ENCODE measurements at places on chromosomes 3 and 15.
A peak's percentile ranks its signal among the peaks of the same experiment; 100 is the strongest.

DNA sequence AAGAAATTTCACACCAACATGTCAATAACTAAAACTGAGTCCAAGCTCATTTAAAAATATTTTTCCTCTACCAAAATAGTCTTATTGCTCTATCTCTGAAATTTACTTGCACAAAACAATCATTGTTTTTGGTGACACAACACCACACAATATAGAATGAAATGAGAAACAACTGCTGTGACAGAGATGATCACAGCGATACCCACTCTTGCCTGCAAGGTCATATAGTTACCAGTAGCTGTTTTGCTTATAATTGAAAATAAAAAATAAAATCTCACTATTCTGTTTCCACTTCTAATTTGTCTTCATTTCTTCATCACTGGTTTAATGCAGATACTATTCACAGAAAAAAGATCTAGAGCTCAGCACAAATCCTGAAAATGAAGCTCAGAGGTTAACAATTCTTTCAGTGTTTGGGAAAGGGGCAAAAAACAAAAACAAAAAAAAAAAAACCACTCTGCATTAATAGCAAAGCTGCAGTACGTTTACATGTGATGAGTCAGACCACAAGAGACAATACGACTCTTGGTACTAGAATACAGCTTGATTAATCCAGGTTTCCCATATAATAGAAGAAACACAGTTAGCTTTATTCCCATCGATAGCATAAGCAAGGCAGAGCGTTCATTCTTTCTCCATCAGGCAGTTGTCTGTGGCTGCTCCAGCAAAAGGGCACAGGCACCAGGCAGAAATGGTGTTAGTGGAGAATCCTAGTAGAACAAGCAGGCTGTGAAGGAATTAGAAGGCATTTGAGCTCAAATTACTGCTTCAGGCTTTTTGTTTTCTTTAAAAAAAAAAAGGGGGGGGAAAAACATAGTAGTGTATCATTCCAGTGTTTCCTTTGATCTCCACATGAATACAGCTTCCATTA lies 773 bp downstream of the ANKRD28 start:
- peak; percentile 82 for DNase-seq

- DNase-seq, result no peak
Measured at GRCh38 chr3:127444761-127445160, 145.8 kb downstream of the TPRA1 start.

DNA sequence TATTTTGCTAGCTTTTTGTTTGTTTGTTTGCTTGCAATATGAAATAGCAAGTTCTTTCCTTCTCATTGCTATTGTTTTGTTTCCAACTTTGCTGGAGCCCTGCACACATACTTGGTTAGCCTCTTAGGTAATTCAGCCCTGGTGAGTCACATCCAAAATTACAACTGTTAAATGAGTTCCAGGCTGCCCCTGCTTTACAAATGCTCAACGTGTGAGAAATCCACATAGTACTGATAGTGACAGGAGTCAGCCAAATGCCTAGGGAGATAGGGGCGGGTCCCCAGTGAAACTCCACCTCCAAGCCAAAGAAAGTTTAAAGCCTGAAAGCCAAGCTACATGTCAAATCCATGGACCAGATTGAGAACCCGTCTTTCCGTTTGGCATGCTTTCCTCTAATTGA lies 81.3 kb upstream of the RNF7 start:
- DNase-seq, result peak; percentile 92

GRCh38 chr3:84136425-84136824 lies 822.4 kb upstream of the CADM2 start:
- no peak for DNase-seq

GRCh38 chr3:111735243-111735758 lies 123.8 kb upstream of the PHLDB2 start:
- DNase-seq, result peak; percentile 99

DNA sequence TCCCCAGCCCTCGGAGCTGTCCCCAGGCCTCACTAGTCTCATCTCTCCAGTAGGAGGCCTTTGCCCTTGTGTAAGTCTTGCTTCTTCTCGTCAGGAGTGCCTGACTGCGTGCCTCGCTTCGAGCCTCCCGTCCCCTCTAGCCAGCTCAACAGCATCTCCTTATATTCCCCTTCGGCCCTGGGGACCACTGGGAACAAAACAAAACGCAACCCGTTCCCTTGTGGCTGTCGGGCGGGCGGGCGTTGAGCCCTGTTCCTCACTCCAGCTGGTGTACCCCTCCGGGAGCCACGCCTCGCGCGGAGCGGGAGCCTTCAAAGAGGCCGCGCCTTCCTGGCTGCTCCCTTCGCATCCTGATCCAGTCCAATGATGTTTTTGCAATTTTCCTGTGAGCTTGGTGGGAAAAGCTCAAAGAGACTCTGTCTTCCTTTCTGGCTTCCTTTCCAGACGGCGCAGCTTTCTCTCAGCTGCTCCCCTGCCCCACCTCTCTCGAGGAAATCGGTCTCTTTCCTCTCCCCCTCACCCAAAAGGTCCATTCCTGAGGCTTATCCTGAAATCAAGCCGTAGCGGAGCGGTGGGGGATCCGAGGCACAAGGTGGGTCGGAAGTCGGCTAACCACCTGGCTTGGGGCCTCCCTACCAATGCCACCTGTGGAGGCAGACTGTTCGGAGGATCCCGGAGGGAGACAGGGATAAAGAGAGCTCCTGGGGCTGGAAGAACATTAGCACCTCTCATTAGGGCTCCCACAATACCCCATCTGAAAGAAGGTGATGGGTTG lies 33.4 kb upstream of the SRP14 start:
- DNase-seq, result no peak

DNA sequence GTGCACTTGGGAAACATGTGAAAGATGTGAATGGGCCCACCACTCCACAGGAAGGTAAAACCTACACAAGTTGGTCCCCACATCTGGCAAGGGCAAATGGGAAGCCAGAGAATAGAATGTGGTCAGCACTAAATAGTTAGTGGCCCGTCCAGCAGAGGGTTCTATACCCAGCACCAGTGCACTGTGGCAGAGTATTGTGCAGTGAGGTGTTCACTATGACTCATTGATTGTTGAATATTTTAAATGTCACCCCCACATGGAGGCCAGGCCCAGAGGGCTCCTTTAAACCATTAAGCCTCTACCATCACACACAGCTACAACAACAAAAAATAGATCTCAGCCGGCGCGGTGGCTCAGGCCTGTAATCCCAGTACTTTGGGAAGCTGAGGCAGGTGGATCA lies 11.7 kb downstream of the FRMD5 start:
- no peak for DNase-seq

GRCh38 chr3:24237971-24238706 lies 256.5 kb downstream of the THRB start:
- peak; percentile 96 for DNase-seq

- DNase-seq, result no peak
Measured at GRCh38 chr15:70283511-70283910, 185.8 kb upstream of the TLE3 start.

DNA sequence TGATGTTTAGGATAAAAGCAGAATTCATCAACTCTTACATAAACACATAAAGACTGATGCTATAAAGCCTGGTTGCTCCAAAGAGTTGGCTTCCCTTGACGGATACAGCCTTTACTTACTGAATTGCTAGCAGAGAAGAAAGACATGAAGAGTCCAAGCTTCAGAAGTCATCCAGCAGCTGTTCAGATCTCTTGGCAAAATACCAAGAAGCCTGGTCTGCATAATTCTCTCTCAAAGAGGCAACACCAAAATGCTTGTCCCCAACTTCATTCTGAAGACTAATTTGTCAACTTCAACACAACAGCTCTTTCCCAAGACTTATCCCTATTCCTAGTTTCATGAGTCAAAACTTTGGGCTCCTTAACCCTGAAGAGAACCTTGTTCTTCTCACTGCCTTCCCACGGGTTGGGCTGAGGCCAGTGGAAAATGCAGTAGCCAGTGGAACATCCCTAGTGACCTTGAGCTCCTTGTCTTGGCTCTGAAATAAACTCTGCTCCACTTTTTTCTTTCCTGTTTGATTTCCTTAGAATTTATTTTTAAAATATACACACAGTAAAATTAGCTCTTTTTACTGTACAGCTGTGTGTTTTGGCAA lies 119.2 kb upstream of the THBS1 start:
- DNase-seq, result no peak

- peak; percentile 6 for DNase-seq
Measured at GRCh38 chr3:151091685-151092345, 6.4 kb downstream of the MED12L start.

- no peak for DNase-seq
Measured at GRCh38 chr3:124730941-124731297, 667 bp downstream of the UMPS start.

- DNase-seq, result no peak
Measured at GRCh38 chr3:42814246-42814645, 5.0 kb downstream of the ACKR2 start.

DNA sequence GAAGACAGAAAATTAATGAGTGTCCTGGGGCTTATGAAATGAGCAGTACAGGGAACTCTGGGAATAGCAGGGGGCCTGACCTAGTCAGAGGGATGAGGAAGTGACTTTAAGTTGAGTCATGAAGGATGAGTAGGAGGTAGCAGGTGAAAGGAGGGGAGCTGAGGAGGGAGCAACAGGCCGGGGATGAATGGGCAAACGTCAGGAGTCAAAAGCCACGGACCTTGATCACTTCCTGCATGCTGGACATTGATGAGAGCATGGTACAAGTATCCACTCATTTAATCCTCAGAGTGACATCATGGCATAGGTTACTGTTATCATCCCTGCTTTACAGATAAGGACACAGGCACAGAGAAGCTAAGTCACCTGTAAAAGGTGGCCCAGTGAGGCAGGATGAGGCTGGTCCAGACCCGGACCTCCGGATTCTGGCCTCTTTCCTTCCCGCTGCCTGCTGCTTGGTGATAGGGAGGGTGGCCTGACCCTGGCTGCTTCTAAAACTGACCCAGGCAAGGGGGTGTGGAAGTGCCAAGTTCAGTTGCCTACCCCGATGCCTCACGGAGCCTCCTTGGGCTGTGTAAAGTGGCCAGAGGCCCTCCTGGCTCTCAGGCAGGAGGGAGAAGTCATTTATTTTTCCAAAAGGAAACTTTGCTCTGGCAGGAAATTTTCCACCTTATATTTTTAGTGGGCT lies 7.6 kb downstream of the CORO2B start:
- DNase-seq, result peak; percentile 84

DNA sequence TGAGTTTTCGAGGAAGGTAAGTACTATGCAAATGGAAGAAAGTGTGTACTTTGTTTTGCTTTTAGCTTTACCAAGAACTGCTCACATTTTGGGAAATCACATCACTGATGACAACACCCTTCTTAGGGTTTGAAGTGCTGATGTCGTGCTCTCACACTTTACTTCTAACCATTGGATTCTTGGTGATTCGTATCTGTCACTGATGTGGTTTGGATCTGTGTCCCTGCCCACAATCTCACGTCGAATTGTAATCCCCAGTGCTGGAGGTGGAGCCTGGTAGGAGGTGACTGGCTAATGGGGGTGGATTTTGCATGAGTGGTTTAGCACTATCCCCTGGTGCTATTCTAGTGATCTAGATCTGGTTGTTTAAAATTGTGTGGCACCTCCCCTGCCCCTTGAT lies 75.4 kb upstream of the RGMA start:
- DNase-seq, result peak; percentile 37

- DNase-seq, result peak; percentile 70
Measured at GRCh38 chr3:184345317-184346144, 8.1 kb downstream of the FAM131A start.

- DNase-seq, result no peak
Measured at GRCh38 chr3:21526461-21526860, 224.5 kb downstream of the ZNF385D start.

- DNase-seq, result peak; percentile 96
Measured at GRCh38 chr15:25905140-25905539, 42.0 kb upstream of the ATP10A start.

GRCh38 chr15:27744641-27745040 lies 354.5 kb downstream of the OCA2 start:
- DNase-seq, result peak; percentile 72

GRCh38 chr3:16183601-16184270 lies 9.3 kb downstream of the GALNT15 start:
- DNase-seq, result peak; percentile 93

- peak; percentile 86 for DNase-seq
Measured at GRCh38 chr3:45479621-45480035, 91.3 kb downstream of the LARS2 start.

DNA sequence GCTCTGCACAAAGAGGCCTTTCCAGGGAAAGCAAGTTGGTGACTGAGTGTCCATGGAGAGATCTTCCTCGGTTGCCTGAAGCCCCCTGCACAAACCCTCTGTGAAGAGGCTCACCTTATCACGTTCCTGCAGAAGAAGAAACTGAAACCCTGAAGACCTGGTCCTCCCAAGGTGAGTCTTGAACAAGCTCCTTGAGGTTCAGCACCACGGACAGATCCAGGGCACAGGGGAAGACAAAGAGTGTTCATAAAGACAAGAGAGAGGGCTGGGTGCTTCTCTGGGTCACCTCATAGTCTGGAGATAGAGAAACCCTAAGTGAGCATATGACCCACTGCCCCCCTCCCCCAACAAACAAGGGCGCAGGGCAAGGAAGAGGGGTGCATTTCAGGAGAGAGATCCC lies 21.7 kb upstream of the TBC1D21 start:
- DNase-seq, result peak; percentile 66

DNA sequence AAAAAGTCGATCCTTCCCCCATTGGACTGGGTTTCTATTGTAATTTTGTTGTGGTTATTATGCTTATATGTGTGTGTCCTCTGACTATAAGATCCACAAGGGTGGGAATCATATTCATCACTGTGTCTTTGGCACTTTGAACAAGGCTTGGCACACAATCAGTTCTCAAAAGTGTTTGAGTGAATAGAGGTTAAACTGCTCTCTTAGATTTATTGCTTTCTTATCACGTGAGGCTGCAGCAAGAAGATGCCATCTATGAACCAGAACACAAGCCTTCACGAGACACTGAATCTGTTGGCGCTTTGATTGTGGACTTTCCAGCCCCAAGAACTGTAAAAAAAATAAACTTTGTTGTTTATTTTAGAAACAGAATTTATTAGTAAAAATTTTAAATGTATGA lies 295.0 kb upstream of the MDFIC2 start:
- no peak for DNase-seq

GRCh38 chr3:81544385-81544784 lies 217.1 kb downstream of the GBE1 start:
- no peak for DNase-seq

DNA sequence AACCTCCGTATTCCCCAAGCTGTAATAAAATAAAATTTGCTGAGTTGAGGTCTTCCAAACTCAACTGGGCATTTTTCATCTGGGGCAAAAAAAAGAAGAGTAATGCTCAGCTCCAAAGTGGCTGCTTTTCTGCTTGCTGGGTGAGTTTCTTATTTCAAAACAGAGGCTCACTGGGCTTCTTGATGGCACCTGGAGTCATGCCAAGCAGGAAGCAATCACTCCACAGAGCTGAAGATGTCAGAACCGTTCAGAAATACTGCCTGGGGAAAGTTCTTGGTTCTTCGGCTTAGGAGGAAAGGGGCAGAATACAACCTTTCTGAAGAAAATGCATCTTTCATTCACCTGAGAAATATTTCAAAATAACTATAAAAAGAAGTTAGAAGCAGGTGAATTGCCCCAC lies 4.1 kb downstream of the CCR9 start:
- DNase-seq, result no peak

- peak; percentile 91 for DNase-seq
Measured at GRCh38 chr3:9153904-9154619, 95.4 kb downstream of the SRGAP3 start.

GRCh38 chr15:66603301-66604179 lies 37.7 kb upstream of the LCTL start:
- peak; percentile 62 for DNase-seq
